HT1080 (cell line): ENCODE measurements at places on chromosomes 1 and 21.

DNA sequence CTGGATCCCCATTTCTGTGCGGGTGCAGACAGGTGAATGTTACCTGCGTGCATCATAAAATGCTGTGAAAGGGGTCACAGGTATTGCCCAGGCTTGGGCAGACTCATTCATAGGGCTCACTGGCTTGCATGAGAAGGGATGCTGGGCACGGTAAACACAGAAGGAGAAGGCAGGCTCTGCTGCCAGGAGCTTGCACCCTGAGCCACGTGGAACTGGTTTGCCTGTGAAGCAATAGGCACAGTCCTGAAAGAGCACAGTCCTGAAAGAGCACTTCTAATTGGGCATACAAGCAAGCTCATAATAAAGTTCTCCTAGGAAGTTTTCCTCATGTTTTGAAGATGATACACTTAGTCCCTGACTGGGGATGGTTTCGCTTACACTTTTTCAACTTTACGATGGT is 40.9 kb downstream of the GALNT2 start:
- no peak for DNase-seq

- DNase-seq, result peak; percentile 98
These were observed 93.9 kb downstream of the ADCY10 start for GRCh38 chr1:167819849-167820683.

GRCh38 chr1:226645279-226645976 is 93.7 kb downstream of the ITPKB start:
- no peak for DNase-seq

DNA sequence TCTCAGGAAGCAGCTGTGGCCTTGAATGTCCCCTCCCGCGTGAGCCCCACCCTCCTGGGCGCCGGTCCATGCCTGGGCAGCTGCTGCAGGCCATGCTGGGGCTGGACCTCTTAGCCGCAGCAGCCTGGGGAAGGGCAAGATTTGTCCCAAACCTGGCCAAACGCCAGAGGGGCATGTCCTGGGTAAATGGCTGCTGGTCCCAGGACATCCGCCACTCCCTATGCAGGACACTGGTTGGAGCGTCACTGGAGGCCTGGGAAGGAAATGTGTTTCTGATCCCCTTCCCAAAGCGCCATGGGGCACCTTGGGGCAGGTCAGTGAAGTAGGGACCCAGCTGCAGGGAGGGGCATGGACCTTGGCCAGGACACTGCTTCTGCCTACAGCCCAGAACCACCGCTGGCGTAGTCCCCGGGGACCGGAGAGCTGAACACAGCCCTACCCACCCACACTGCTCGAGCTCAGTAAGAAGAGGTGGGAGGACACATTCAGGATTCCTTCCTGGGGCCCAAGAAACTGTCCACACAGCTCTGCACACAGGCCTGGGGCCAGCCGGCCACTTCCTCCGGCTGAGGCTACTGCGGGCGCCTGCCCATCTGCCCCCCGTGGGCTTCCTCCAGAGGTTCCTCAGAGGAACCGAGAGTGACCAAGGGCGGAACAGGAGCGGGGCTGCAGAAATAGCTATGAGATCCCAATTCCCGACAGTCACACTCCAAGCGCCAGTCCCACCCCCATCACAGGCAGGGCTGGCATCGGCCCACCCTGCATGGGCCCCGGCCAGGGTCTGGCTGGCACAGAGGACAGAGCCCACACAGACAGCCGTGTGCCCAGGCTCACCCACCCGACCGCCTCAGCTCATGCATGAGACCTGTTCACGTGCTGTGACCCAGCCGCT is 10.8 kb upstream of the PLEKHG5 start:
- DNase-seq, result no peak

DNA sequence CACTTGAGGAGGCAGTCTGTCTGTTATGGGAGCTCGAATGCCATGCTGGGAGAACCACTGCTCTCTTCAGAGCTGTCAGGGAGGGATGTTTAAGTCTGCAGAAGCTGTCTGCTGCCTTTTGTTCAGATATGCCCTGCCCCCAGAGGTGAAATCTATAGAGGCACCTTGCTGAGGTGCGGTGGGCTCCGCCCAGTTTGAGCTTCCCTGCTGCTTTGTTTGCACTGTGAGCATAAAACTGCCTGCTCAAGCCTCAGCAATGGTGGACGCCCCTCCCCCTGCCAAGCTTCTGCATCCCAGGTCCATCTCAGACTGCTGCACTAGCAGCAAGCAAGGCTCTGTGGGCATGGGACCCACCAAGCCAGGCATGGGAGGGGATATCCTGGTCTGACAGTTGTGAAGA is 247.5 kb downstream of the LMX1A start:
- DNase-seq, result no peak

- DNase-seq, result no peak
These were observed 68.8 kb downstream of the SMYD2 start for GRCh38 chr1:214349781-214350180.

GRCh38 chr1:165650981-165651625 is 20.1 kb downstream of the MGST3 start:
- peak; percentile 62 for DNase-seq

DNA sequence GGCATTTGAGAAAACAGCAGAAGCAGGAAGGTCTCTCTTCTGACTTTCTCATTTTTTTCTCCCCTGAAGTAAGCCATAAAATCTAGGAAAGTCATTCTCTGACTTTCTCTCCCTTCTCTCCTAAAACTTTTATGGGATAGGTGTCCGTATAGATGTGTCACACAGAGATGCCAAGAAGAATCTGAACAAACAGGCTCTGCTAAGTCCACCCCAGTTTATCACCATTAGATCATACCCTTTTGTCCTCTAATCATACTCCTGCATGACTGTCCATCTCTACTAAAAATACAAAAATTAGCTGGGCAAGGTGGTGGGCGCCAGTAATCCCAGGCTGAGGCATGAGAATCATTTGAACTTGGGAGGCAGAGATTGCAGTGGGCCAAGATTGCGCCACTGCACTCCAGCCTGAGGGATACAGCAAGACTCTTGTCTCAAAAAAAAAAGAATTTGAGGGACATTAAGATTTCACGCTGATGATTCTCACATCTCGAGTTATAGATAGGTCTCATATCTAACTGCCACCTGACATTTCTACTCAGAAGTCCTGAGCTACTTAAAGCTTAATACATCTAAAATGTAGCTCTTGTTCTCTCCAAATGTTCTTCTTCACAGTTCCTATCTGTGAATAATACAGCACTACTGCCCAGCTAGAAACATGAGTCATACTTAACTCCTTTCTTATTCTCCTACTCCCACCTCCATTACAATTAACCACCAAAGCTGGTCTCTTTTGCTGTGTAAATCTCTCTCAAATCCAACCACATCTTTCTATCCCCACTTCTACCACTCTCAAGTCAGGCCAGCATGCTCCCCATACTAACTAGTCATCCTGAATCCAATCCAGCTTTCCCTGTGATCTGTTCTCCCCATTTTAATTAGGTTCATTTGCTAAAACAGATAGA is 47.7 kb downstream of the ZNF644 start:
- peak; percentile 83 for DNase-seq

GRCh38 chr1:201504799-201505502 is 2.0 kb downstream of the CSRP1 start:
- DNase-seq, result no peak

DNA sequence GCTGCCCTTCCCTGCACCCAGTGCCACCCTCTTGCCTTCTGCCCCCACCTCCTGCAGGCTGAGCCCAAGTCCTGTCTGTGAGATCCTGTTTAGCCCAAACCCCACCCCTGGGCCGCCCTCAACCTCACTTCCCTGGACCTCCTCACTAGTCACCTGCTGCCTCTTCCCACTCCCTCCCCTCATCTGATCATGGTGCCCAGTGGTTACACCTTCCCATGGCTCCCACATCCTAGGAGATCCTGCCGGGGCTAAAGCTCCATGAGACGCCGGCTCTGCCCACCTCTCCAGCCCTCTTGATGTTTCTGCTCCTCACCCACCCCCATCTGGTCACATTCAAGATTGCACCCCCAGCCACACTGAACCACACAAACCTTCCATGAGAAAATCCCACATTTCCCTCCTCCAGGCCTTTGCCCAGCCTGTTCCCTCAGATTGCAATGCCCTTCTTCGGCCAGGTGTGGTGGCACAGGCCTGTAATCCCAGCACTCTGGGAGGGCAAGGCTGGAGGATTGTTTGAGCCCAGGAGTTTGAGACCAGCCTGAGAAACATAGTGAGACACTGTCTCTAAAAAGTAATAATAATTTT is 17.0 kb downstream of the TTC39A start:
- DNase-seq, result peak; percentile 59

DNA sequence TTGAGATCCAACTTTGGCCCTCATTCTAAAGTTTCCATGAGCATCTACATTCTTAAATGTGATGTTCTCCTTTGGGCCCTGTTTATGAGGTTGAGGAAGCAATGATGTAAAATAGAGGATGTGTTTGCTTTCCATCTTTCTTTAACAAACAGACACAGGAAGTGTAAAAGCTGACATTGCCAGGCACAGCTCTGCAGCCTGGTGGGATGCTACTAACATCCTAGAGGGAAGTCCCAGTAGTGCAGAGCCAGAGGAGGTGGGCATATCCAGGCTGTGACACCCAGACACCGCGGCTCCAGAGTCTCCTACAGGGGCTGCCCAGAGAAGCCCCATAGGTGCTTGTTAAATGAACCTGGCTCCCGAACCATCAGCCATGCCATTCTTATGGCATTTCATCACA is 16.2 kb downstream of the OLFML2B start:
- DNase-seq, result no peak
